ENCODE measurements at places on chromosomes 12 and 14.

DNA sequence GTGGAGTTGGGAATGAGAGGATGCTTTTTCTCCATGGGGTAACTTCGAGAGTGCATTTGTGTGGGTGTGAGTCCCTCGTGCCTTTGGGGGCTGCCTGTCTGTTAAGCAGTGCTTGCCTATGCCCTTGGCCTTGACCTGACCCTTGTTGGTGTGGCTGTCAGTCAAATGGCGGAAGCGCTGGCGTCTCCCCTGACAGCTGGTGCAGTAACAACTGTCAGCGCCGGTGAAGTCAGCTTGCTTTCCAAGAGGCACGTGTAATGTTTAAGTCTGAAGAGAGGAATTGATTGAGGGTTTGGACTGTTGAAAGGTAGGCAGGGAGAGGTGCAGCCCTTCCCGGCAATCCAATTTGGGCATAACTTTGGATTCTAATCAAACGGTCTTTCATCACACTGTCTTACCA is 211.3 kb downstream of the AACS start:
- no peak for DNase-seq

DNA sequence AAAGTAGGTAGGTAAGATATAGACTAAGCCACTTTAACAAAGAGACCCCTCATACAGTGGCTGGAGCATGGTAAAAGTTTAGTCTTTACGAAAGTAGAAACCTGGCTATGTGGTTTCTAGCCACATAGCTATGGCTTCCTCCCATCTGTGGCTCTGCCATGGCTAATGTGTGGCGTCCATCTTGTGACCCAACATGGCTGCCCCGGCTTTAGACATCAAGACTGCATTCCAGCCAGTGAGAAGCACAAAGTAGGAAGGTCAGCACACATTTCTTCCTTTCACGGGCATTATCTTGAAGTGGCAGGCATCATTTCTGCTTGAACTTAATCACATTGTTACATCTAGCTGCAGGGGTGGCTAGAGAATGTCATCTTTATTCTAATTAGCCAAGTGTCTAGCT is 148.3 kb downstream of the TBX5 start:
- no peak for DNase-seq

DNA sequence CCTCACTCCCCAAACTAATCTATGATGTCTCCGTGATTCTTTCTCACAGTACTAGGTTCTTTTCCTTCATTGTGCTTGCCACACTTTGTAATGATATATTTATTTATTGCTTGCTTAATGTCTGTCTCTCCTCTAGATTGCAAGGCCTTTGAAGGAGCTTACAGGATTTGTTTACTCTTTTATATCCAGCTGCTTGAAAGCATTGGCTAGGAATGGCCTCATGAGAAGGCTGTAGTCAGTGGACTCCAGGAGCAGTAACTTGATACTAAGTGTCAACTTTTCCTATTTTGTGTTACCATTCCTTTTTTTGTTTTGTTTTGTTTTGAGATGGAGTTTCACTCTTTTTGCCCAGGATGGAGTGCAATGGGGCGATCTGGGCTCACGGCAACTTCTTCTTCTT is 7.3 kb upstream of the FAM234B start:
- DNase-seq: no peak

- DNase-seq: no peak
These were observed 15.0 kb upstream of the MDM2 start for GRCh38 chr12:68792952-68793351.

GRCh38 chr12:69030321-69030720 is 97.3 kb upstream of the CPM start:
- DNase-seq: no peak

- DNase-seq: no peak
These were observed 78.2 kb upstream of the MBIP start for GRCh38 chr14:36398463-36399291.

DNA sequence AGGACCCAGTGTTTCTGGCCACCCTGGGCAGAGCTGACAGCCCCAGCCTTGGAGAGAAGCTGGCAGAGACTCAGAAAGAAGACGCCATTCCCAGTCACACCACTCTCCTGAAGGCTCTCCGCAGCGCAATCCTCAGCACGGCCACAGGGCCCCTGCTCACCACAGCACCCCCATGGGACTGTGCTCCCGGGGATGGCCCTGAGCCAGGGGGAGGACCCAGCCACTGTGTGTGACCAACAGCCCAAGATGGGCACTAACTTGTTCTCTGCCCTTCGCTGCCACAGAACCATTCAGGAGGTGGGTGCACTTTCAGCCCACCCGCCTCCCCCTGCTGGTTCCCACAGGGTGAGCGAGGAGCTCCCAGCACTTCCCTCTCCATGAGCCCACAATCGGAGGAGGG is 57.1 kb downstream of the CCNK start:
- peak; percentile 63 for DNase-seq

DNA sequence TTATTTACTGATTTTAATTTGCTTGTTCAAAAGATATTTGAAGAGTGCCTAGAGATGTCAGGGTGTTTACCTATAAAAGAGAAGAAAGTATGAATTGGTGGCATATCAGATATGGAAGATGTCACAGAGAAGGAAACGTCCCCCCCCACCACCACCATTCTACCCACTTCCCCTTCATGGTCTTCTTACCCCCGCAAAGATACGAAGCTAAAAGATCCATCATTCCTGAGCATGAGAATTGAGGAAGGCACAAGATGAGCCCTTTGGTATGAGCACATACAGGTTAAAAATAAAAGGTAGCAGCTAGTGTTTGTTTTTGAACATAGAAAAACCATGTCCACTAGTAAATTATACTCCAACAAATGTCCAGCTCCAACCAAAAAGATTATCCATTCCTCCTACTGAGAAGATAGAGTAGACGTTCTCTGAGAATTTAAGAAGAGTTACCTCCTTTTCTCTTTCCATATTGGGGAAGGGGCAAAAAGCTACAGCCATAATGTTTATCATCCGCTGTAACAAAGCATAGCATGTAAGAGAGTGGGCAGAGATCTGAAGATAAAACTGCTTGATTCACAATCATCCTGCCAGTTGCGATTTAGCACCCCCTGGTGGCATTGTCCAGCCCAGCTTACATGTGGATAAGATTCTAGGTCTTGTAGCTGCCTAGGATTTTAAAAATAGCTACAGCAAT is 29.1 kb downstream of the NFYB start:
- DNase-seq: peak; percentile 83

DNA sequence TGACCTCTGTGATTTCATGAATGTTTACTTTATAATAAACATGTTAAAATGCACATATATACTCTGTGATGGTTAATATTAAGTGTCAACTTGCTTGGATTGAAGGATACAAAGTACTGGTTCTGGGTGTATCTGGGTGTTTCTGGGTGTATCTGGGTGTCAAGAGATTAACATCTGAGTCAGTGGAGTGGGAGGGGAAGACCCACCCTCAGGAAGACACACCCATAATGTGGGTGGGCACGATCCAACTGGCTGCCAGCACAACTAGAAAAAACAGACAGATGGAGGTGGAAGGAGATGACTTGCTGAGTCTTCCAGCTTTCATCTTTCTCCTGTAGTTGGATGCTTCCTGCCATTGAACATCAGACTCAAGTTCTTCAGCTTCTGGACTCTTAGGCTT is 11.9 kb downstream of the NUP37 start:
- DNase-seq: no peak

GRCh38 chr12:26461776-26462175 is 266.4 kb downstream of the SSPN start:
- no peak for DNase-seq

- DNase-seq: no peak
These were observed 12.2 kb downstream of the LLPH start for GRCh38 chr12:66118240-66118891.

- no peak for DNase-seq
These were observed 3.7 kb downstream of the ASB2 start for GRCh38 chr14:93972618-93973205.

- no peak for DNase-seq
These were observed 89.5 kb downstream of the PTPRO start for GRCh38 chr12:15411842-15412241.

GRCh38 chr12:49667325-49668090 is 39.7 kb downstream of the FMNL3 start:
- DNase-seq: no peak

- DNase-seq: peak; percentile 56
These were observed 5.0 kb downstream of the PAX9 start for GRCh38 chr14:36666416-36667206.

DNA sequence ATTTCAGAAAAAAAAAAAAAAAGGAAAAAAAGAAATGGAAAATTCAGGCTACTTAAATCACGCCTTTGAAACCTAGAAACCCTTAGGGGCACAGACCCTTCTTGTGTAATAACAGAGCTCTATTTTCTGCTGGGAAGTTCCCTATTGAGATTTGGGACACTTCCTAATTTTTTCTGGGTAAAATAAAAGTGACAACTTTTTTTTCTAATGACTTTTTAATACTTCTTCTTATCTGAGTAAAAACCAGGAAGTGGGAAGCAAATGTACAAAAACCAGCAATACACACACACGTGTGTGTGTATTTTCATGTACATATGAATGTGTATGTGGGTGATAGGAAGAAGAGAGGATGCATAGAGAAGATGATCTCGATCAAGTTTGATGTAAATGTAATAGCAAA is 35.8 kb downstream of the ETV6 start:
- DNase-seq: no peak

GRCh38 chr12:103518899-103519298 is 23.1 kb upstream of the C12orf42 start:
- no peak for DNase-seq

DNA sequence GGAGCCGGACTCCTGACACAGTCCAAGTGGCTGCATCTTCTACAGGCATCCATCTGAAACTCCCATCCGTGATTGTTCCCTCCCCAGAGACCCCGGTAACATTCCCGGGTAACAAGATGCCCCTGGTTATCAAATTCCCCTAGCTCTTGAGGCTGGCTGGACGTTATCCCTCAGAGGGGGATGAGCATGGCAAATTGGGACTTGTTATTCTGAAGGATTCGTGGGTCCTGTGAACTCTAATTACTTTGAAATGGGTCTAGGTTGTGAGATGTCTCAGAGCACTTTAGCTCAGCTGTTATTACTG is 642 bp upstream of the PAN2 start:
- no peak for DNase-seq

DNA sequence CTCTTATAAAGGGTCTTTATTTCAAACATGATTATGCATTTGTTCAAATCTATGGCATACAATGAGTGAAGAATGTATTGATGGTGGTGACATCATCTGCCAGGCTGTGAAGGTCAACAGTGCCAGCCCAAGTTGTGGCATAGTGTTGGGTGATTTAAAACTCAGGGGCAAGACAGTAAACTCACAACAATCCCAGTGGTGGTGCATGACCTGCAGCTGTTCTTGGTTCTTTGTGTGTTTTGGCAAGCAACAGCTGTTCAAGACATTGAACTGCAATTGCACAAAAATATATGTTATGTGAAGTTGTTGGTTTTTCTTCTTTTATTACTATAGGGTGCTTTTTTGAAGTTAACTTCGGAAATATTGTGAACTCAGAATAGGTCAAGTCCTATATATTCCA is 851.6 kb downstream of the NRXN3 start:
- no peak for DNase-seq

DNA sequence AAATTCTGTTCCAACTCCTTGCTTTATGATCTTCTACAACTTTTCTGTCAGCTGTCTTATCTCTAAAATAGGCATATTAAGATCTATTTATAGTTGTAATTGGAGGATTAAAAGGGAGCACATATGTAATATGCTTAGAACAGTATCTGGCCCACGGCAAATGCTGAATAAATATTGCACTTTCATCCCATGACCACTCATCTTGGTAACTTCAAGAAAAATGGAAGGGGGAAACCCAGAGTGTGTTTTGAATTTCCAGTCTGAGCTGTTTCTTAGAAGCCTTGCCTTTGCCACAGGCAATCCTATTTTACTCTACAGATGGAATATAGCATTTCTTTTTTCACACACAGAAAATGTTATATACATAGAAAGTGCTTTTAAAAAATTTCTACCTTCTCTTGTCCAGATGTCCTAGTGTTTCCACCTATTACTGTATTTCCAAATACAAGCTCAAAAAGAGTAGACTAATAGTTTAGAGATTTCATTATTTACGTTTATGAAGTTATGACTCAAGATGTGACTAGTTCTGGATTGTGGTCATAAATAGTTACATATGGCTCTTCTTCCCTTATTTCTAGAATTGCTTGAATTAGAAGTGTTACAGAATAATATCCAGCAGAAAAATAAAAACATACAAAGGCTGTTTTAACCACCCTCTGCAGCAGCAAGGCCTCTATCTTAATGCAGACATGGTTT is 6.2 kb upstream of the STXBP6 start:
- DNase-seq: no peak

GRCh38 chr12:95739561-95740313 is 50.8 kb downstream of the NTN4 start:
- peak; percentile 76 for DNase-seq

- DNase-seq: no peak
These were observed 300.9 kb downstream of the SOX5 start for GRCh38 chr12:23648546-23648945.

- DNase-seq: no peak
These were observed 9.1 kb downstream of the CREBL2 start for GRCh38 chr12:12620730-12621315.

- DNase-seq: peak; percentile 59
These were observed 604 bp downstream of the EEA1 start for GRCh38 chr12:92928421-92928961.

DNA sequence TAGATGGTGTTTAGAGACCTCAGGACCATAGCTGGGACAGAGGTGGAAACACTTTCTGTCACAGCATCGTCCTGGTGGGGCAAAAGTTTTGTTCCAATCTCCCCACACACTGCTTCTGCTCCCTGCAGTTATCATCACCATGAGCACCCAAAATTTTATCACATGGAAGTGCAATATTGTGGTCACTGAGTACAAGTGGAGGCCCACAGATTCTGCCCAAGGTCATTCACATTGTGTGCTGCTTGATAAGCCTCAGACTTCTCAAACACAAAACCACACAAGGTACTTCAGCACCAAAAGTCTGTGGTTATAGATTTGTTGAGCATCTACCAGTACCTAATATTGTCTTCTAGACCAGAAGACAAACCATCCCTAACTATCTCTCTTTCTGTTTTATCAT is 554 bp upstream of the KRT77 start:
- DNase-seq: no peak
